HEK293T (cell line): ENCODE measurements at places on chromosomes 3 and 15.

DNA sequence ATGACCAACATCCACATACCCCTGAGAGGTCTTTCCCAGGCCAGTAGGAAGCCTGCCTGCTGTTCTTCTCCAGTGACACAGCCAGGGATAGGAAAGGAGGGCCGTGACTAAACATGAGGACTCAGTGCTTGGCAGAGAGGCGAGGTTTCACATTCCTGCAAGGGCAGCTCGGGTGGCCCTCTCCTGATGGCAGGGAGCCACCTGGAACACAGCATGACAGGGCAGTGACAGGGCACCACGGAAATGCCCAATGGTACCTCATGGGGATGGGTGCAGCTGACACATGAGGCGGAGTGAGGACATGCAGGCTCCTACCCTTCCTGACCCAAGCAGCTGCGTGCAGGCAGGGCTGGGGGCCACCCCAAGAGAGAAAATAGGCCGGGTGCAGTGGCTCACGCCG is 7.4 kb upstream of the TGM5 start:
- no peak for DNase-seq

DNA sequence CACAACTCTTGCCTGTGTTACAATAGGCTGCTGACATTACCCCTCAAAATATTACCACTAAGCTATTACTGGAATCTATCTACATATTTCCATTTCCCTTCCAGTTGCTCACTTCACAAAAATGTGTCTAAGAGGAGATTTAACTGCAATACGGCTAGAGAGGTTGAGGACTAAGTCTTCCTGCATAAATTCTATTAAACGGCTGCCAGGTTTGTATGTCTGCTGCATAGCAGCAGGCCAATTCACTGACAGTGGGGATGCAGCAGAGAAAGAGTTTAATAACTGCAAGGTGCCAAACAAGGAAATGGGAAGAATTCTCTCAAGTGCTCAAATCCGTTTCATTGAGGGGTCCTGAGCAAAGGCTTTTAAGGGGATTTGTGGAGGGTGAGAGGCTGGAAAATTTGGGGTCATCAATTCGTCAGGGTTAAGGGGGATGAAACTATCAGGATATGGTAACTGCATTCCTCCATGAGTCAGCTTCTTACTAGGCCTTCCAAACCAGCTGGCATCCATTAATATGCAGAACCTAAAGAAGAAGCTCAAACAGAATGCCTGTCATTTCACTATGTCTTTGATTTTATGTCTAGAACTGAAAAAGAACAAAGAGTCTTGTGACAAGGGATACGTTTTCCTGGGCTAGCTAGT is 675.6 kb downstream of the TBL1XR1 start:
- no peak for DNase-seq

- peak; percentile 60 for DNase-seq
Measured at GRCh38 chr15:41603941-41604911, 45.2 kb downstream of the TYRO3 start.

DNA sequence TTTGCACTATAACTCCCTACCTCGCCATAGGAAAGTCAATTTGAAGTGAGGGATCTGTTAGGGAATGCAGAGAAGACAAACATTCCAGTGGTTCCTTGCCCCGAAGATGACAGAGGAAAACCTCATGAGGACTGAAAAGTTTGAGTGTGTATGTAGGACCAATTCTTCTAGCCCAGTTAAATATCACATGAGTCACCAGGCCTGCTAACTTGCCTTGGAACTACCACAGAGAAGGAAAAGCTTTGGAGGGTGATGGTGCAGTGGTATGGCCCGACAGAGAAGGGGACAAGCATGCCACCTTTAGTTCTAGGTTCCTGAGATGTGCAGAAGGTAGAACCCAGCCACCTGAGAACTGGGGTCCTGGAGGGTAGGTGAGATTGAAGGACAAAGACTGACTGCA is 2.6 kb upstream of the UPK1B start:
- DNase-seq = no peak

GRCh38 chr3:133891662-133892378 is 3.9 kb downstream of the RAB6B start:
- DNase-seq = peak; percentile 1

GRCh38 chr15:31834654-31835053 is 195.7 kb upstream of the CHRNA7 start:
- no peak for DNase-seq

- no peak for DNase-seq
Measured at GRCh38 chr3:156321945-156322344, 201.6 kb downstream of the KCNAB1 start.

DNA sequence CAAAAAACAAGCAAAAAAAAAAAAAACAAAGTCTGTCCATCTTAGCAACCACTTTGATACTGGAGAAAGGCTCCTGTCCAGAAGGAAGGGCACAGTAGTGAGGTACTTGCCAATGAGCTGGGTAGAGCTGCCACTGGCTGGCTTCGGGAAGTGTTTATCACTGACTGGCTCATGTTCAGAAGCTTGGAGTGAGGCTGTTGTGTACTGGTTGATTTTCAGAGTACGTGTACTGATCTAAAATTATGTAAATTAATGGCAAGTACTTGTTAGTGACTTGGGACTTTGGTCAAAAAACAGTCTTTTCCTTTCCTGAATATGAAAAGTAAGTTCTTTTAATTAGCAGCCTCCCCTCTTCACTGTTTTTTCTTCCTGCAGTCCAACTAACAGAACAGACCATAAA is 979 bp upstream of the ZNF621 start:
- no peak for DNase-seq
